ENCODE measurements at places on chromosomes 1 and 21.

DNA sequence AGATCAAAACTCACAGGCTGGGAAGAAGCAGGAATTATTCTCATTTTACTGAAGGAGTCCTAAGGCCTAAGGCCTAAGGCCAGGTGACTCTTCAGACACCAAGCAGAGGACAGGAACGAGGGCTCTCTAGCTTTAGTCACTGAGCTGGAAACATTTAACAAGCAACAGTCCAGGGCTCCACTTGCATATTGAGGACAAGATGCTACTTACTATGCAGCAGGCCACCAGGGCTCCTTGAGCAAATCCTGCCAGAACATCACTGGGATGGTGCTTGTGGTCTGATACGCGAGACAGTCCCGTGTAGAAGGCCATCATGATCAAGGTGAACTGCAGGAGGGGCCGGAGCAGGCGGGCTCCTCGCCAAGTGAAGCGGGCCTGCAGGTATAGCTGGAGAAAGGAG lies 67.6 kb downstream of the PLPP3 start:
- no peak for DNase-seq

GRCh38 chr1:17078991-17079868 lies 25.4 kb upstream of the SDHB start:
- no peak for DNase-seq

DNA sequence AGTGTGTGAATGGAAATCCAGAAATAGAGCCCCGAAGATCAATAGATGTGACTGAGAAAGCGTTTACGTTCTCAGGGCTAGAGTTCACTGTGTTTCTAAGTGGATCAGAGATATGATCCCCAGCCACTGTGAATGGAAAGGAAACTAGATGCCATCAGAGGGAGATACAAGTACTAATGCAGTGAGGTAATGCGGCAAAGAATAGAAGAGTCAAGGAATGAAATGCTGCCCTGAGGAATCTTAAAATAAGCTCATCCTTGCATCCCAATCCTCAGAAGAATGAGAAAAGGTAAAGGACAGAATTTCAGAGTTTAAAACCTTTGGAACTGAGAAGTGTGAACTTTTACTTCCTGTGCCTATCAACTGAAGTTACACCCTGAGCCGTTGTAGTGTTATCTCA lies 165.5 kb upstream of the ESRRG start:
- no peak for DNase-seq

- DNase-seq, result no peak
Measured at GRCh38 chr1:153563991-153564390, 1.7 kb downstream of the S100A2 start.

GRCh38 chr1:32538887-32539583 lies at the start of gene ZBTB8A:
ZBTB8A (plus strand) TSS chr1:32539427; CDS start chr1:32592932, 53,505 bp downstream.
- peak; percentile 45 for DNase-seq

Measured in DMS153 (cell line).